ENCODE measurements at places on chromosomes 3 and 15.

- DNase-seq = no peak
Measured at GRCh38 chr3:50230104-50230793, 5.8 kb upstream of the GNAI2 start.

- DNase-seq = no peak
Measured at GRCh38 chr3:150889106-150889505, 16.1 kb downstream of the MINDY4B start.

DNA sequence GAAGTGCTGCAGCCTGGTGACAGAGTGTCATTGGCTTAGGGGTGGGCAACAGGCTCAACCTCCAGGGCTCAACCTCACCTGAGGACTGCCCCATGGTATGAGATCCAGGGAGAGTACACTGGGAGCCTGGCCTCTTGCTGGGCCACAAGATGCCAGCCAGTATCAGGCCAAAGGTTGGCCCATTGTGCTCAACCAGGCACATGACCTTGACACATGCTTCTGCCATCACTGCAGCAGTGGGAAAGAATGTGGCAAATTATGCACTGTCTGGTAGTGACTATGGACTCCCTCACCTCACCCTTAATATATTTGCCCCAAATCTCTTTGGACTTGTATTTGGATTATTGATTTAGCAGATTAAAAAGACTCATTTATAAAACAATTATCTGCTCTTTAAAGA, 233.9 kb upstream of the GOLGA6L4 start:
- DNase-seq = no peak

DNA sequence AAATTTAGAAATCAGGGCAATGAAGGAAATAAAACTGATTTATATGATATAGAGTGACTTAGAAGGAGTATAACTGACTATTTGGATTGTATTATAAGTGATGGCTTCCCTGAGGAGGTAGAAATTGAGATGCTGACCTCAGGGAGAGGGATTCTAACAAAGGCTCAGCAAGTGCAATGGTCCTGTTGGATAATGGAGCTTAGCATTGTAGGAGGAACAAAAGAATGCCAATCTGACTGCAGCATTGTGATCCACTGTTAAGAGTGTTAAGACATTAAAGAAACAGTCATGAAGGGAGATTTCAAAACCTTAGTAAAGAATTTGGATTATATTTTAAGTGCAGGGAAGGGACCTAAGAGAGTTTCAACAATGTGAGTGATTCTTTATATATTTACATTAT, 158.4 kb upstream of the NAALADL2 start:
- no peak for DNase-seq

GRCh38 chr3:8737823-8738222, 4.2 kb downstream of the CAV3 start:
- DNase-seq = no peak

GRCh38 chr3:73801444-73801843, 176.7 kb upstream of the PDZRN3 start:
- no peak for DNase-seq

DNA sequence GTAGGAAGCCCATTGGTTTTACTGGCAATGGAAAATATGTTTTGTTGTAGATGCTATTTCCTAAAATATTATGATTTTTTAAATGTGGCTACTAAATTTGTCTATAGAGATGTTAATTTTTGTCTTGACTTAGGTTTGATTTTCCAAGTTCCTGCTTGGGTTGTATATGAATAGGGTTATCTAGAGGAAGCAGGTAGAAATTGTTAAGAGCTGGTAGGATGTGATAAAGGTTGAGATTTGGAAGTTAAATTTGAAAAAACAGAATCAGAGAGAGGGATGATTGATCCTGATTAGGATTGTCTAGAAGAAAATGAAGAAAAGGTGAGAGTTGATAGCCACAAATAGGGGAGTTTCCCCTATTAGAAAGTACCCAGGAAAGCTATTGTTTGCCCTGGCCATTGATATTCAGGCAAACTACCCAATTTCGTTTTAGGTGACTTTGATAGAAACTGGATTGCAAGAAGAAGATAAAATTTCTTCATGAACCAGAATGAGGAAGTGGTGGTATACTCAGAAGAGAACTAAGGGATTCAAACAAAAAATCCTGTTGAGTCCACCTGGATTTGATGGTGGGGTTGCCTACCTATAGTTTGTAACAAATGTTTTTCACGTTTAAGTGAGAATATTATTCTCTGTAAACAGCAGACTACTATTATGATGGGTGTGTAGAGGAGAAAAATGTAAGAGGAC, 91.2 kb upstream of the PHLDB2 start:
- no peak for DNase-seq

- DNase-seq = no peak
Measured at GRCh38 chr3:20043396-20043795, 3.1 kb downstream of the KAT2B start.

GRCh38 chr3:19248767-19249166, 100.5 kb downstream of the KCNH8 start:
- DNase-seq = no peak

DNA sequence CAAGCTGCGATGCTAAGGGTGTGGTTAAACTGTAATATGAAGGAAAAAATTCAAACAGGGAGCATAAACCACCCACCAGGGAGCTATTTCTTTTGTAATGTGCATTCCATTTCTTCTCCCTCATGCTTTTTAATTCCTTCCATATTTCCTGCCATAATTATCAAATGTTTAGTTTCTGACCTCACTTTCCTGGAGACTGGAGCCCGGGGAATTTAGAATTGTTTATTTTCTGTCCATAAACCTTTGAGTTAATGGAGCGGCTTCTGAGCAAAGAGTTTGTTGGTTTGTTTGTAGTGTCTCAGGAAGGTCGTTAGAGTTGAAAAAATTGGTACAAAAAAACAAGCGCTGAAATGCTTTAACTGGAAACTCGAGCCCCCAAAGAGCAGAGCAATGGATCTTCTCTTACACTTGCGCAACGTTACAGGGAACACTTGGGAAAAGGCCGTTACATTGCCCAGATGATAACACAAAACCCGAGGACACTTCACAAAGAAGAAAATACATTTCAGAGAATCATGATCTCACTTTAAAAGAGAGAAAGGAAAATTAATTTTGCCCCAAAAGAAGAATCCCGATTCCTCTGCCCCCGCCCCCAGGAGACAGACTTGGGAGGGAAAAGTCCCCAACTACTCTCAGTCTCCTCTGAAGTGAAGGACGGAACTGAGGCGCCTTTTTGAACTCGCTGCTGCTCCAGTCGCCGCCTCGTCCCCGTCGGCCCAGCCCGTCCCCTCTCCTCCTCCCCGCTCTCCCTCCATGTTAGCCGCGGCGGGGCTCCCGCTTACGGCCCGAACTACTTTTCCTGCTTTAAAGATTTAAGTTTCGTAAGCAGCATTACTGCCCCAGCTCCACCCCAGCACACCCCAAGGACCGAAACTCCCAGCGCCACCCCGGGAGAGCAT, 842 bp downstream of the FSTL1 start:
- DNase-seq = no peak

DNA sequence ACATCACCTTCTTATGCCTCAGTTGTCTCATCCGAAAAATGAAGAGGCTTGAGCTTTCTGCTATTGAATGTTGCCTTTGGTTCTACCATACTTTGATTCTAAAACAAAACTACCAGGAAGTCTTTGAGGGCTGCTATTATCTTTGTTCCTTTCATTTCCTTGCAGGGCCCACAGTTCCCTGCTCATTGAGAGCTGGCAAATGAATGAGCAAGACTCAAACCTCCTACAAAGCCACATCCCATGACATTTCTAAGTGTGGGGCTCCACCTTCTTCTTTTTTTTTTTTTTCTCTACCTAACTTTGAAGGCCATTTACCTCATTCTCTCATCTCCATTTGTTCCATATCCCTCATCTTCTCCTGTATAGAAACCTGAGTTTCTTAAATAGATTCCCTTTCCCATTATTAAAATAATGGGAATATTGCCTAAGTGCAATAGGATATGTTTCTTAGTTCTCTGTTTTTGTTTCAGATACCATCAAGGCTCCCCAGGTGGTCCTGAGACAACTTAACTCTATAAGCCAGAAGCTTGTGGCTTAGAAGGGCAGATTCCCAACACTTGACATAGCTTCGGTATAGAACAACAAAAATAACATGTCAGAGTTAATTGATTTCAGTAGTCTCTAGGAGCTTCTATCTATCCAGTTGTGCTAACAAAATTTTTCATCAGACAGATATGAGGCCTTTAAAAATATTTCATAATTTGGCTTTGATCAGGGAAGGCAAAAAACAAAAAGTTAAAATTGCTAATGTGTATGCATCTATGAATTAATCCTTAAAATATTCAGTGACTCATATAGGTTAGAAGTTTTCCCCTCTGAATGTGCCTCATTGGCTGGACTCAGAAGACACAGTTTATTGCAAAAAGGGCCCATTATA, 951.6 kb downstream of the TUSC7 start:
- no peak for DNase-seq

DNA sequence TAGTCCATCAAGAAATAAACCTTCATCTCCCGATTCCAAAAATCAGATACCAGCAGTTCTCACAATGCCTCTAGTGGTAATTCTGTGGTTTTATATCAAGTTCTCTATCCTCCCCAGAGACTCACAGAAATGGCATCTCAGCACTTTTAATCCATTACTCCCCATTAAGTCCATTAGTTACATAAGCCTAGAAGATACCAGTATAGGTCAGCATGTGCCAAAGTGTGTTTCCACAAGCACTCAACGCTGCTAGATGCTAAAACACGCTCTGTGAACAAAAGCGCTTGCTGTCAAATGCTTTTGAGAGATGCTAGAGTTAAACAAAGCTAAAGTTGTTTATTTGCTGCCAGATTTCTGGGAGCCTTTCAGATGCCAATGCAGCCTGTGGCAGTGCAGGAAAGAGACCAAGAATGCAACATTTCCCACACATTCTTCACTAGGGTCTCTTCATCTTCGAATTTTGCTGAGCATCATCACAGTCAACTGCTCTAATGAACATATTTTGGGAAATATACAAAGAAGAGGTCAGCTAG, 918.8 kb upstream of the CFAP20DC start:
- no peak for DNase-seq

DNA sequence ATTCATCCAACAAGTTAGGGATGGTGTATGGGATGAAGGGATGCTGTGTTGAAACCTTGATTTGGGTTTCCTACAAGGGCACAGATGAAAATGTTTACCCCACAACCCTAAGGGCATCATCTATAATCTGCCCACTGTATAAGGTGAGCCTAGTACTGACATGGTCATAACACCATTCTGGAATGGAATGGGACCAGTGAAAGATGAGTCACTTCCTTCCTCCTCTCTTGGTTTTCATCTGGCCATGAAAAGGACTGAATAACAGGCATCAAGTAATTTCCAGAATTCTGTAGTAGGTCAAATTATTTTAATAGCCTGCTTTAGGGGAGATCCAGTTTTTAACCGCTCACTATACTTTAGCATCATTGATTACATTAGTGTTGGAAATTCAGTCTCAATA, 538.6 kb downstream of the NR2F2 start:
- no peak for DNase-seq
